T-helper 17 cell (primary cell): ENCODE measurements at places on chromosomes 13 and 19.

DNA sequence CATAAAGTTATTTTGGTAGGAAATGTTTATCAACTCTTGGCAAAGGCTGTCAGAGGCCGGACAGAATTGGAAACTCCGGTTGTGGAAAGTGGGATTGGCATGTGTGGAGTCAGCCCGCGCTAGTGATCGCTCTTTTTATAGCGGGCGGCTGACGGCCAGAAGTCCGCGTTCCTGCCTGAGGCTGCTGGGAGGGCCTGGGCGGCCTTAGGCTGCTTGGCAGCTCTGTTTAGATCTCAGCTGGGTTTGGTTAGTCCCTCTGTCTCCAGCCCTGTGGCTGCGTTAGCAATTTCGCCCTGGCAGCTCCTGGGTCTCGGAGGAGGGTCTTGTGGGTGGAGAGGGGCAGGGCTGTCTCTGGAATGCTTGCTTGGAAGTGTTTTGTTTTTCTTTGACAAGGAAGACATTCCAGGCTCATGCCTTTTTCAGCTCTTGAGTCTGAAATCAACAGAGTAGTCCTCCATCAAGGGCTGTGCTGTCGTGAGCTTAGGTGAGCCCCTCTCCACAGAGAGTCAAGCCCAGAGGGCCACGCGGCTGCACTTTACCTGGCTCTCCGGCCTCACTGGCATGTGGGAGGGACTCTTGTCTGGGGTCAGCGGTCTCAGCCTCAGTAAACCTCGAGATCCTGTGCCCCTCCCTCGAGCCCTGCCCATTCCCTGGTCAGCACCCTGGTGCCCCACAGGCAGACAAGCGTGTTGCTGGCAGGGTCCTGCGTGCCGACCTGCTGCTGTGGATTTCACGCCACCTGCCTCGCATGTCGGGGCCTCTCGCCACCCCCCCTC is 22.5 kb downstream of the DOT1L start:
- no peak for DNase-seq

DNA sequence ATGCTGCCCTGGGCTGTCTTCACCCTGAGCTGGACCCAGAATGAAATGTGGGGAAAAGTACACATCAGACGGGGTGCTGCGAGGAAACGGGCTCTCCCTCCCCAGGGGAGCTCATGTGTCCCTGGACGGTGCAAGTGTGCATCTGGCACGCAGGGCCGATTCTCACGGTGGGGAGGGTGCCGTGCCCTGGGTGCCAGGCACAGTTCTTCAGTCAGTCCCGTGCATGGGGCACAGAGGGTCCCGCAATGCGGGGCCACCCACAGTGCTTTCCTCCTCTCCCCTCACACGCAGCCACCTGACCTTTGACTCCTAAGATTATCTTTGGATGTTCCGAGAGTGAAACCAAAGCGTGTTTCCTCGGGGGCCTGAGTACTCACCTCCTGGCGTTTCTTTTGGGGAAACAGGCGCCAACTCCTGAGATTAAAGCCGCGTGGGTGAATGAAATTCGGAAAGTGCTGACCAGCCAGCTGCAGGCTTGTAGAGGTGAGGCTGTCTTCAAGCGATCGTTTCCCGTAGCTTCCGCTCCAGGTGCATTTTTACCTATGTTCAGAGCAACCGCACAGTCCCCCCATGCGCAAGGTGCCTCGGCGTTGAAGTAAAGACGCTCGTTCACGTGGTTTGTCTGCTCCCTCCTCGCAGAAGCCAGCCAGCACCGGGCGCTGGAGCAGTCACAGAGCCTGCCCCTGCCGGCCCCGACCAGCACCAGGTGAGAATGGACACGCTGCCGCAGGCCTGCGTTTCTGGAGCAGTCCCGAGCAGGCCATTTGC is 17.5 kb upstream of the F7 start:
- DNase-seq, result no peak

DNA sequence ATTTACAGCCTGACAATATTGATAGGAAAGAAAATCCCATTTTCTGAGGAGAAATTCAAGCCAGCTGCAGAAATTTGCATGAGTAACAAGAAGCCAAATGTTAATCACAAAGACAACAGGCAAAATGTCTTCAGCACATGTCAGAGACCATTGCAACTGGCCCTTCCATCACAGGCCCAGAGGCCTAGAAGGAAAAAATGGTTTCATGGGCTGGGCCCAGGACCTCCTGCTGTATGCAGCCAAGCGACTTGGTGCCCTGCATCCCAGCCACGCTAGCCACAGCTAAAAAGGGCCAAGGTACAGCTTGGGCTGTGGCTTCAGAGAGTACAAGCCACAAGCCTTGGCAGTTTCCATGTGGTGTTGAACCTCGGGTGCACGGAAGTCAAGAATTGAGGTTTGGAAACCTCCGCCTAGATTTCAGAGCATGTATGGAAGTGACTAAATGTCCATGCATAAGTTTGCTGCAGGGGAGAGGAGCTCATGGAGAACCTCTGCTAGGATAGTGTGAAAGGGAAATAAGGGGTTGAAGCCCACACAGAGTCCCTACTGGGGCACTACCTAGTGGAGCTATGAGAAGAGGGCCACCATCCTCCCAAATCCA is 1474.0 kb downstream of the PCDH9 start:
- DNase-seq, result no peak

DNA sequence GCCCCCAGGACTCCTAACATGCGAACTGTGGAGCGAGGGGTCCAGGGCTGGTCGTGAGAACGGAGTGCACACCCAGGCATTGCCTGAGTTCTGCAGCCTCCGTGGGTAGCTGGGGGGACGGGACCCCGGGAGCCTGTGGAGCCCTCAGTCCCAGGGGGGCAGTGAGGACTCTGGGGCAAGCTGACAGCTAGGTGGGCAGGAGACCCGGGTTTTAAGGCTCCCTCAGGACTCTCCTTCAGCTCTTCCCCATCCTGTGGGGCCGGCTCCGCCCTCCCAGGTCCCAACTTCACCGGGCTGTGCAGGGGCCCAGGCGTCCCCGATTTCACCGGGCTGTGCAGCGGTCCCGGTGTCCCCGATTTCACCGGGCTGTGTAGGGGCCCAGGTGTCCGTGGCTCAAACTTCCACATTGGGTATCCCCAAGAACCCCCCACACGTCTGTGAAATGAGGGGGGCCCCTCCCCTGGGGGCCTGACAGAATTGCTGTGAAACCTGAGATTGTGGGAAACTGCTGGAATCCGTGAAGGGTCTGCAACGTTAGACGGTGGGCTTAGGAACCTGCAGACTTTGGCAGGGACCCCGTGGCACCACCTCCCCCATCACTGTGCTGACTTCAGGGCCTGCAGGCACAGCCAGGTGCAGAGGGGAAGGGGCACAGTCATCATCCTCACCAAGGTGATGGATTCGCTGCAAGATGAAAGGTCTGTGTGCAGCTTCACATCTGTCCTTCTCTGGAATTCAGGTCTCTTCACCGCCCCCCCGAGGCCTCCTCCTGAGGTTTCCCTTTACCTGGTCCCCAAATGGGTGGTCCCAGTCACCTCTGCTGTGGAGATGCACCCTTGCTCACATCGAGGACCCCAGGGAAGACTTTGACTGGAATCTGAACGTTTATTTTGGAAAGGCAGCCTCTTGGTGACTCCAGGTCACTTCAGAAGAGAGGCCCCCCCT is 73.2 kb upstream of the MCF2L start:
- DNase-seq, result no peak

DNA sequence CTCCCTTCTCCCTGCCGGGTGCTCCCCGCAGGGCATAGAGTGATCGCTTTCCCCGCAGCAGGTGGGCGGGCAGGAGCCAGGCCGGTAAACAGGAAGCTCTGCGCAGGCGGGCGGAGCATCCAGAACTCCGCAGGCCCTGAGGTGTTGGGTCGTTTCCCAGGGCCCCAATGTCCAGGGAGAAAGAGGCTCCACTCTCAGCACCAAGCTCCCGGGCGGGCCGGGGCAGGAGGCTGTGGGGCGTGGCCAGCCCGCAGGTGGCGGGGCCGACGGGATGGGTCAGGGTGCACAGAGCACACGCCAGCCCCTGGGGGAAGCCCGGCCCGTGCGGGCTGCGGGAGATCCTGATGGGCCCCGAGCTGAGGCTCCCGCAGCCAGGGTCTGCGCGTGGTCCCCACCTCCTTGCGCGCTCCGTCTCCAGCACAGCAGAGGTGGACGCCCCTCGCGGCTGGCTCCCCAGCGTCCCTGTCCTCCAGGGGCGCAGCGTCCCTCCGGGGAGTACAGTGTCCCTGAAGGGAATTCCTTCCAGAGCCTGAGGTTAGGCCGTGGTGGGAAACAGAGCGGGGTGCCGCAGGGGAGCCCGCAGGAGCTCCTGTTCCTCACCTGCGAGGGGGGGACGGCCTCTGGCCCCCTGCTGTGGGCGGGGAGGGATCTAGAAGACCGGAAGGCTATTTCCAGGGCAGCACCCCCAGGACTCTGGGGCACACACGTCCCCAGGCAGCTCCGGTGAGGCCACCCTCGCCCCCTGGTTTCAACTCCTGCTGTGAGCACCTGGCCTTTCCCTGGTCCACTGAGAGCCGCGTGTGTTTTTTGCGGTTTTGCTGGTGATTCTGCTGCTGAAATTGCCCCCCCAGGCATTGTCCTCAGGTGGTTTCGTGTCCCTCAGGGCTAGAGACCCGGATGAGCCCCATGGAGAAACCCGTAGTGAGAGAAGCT is 12.2 kb downstream of the PIP5K1C start:
- no peak for DNase-seq

GRCh38 chr13:100323937-100324336 is 235.0 kb downstream of the PCCA start:
- no peak for DNase-seq

DNA sequence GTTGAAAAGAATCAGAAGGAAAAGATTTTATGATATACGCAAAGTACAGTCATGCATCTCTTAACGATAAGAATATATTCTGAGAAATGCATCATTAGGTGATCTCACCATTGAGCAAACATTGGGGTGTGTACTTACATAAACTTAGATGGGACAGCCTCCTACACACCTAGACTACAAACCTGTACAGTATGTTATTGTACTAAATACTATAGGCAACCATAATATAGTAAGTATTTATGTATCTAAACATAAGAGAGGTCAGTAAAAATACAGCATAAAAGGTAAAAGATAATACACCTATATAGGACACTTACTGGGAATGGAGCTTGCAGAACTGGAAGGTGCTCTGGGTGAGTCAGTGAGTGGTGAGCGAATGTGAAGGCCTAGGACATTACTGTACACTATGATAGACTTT is 254.6 kb downstream of the SPRY2 start:
- DNase-seq, result no peak

DNA sequence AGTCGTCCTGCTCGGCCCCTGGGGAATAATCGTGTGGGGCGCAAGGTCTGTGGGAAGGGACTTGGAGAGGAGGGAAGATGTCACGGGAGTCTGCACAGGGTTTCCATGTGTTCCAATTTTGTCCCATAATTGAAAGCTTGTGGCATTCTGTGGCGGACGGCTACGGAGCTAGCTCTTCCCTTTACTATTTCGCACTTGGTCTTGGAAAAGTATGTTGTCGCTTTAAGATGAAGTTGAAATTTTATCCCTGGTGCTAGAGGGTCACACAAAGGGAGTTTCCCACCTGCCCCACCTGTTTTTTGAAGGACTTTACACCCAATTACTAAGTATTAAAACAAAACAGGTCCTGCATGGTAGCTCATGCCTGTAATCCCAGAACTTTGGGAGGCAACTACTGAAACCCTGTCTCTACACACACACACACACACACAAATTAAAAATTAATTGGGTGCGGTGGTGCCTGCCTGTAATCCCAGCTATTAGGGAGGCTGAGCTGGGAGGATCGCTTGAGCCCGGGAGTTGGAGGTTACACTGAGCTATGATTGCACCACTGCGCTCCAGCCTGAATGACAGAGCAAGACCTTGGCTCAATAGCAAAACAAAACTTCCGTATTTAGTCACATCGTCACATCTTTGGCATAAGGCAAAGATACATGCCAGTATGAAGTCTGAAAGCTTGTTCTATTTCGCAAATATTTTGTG is 967 bp upstream of the TPT1 start:
- no peak for DNase-seq

DNA sequence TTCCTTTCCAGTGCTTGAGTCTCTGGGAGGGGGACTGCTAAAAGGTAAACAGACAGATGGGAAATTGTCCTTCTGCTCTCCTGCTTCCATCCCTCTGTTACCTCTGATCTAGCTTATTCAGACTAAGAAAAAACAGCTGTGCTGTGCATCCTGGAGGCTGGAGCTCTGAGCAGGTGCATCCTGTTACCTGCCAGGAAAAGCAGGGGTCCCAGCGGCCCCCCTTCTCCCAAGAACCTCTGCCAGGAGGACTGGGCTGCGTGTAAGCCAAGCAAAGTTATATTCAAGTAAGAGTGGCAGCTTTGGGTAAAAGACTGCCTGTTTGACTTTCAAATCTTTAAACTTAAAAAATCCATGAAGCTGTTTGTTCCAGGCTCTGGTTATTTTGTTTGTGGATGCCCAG is 75.1 kb downstream of the C13orf42 start:
- DNase-seq, result no peak

DNA sequence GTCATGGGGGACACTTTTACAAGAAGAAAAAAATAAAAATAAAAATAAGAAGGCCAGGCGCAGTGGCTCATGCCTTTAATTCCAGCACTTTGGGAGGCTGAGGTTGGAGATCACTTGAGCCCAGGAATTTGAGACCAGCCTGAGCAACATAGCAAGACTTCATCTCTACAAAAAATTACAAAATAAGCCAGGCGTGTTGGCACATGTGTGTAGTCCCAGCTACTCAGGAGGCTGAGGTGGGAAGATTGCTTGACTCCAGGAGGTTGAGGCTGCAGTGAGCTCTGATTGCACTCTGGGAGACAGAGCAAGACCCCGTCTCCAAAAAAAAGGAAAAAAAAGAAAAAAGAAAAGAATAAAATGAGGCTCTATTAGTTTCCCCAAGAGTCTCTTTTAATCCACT is 157.0 kb downstream of the PTPRS start:
- DNase-seq, result no peak

DNA sequence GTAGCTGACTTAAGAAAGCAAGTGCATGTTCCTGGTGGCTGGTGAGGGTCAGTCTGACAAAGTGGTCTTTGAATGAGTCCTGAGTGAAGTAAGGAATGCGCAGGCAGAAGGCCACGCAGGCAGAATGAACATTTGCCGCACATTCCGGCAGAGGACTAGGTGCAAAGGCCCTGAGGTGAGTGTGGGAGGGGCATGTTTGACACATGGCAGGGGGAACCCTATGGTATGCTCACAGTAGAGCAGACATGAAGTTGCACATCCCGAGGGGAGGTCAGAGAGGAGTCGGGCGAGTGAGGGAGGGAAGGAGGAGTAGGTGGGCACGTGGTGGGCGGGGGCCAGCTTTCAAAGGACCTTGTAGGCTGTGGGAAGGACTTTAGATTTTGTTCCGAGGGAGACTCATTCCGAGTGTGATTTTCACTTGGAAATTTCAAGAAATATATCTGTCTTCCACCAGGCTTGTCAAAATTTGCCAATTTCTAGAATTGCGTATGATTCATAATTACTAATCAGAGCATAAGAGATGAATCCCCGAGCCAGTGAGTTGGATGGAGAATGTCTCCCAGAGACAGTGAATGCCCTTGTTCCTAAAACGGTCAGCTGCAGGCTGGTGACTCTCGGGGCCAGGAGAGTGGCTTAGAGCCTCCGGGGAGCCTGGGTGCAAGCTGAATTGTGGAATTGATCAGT is 40.3 kb downstream of the ERICH6B start:
- no peak for DNase-seq

DNA sequence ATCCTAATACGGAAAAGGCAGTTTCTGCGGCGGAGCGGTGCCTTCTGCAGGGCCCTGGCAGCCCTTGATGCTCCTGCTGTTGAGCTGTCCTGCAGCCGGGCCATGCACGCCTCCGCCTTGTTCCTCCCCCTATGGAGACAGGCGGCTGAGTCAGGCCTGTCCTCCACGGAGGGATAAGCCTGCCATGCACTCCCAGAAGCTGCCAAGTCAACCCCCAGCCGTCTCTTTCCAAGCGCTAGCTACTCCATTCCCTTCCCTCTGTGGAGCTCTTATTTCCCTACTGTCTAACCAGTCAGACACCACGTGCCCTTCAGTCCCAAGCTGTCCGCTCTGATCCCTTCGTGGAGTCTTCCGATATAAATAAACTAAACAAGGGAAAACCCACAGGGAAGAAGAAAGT is 197.0 kb downstream of the COL4A1 start:
- DNase-seq, result no peak
